ENCODE measurements at places on chromosomes 7 and 10.

GRCh38 chr7:87107949-87108776, 44.1 kb upstream of the DMTF1 start:
- no peak for DNase-seq

DNA sequence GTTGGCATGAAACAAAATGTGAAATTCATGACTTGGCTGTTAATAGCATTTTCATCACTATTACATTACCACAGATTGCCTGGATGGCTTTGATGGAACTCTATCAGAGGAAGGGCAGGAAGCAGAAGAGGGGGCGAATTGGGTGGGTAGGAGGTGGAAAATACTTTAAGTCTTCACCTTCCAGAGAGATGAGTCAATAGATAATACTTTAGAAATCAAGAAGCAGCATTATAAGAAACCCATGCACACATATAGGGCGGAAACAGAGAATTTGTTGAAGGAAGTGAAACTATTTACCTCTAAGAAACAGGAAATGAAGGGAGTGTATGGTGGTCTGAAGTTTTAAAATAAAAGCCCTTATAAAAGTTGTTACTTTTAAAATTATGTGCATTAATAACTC, 152.1 kb upstream of the TARP start:
- no peak for DNase-seq

DNA sequence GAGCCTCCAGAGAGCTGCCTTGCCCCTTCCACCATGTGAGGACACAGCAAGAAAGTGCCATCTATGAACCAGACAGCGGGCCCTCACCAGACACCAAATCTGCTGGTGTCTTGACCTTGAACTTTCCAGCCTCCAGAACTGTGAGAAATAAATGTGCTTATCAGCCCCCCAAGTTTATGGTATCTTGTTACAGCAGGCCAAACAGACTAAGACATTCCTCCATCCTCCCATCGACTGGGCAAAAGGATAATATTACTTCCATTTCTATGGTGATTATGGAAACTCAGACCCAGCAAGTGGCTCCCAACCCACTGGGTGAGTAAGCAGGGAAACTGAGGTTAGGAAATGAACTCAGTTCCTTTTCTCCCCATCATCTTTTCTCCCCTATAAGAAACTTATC, 288.4 kb downstream of the KCNMA1 start:
- DNase-seq, result no peak

- DNase-seq, result no peak
Observed at GRCh38 chr10:77699080-77699645, 61.6 kb upstream of the KCNMA1 start.
